Stimulated activated CD4-positive, alpha-beta T cell treated with anti-CD3 and anti-CD28 coated beads, Interleukin-1b, Interleukin-23, amount 100 ng/mL, for 1 hour (primary cell): ENCODE measurements at places on chromosomes 12 and 14.

DNA sequence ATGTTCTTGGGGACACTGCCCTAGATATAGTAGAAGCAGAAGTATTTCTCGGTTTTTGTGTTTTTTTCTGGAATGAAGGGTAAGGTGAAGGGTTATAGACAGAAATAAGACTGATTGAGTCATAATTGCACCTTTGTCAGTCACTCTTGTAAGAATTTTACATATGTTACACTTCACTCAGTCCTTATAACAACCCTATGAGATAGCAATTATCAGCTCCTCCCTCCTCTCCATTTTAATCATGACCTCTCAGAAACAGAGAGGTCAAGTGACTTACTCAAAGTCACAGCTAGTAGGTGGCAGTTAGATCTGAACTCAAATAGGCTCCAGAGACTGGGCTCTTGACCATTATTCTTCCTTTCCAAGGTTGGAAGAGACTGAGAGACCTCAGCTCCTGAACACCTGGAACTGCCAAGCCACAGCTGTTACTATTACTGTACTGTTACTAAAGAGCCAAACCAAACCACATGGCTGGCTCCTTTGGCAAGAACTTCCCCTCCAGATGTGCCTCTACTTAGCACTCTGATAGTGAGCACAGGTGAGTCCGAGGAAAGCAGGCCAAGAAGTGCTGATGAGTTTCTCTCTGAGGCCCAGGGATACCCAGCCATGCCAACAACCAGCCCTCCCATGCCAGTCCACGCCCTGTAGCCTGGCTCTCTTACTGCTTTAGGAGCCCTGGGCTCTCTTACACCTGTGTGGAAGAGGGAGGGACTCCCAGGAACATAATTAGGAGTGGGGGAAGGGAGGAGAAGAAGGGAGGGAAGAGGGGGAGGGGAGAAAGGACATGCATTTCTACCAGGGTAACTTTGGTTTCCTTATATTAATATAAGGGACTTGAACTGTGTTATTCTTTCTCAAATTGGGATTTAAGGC lies 121.3 kb downstream of the CRADD start:
- DNase-seq = no peak

- DNase-seq = no peak
These were observed 55.8 kb downstream of the GPHN start for GRCh38 chr14:66563731-66564130.

GRCh38 chr12:64125913-64126312 lies 96.2 kb downstream of the KICS2 start:
- DNase-seq = no peak

DNA sequence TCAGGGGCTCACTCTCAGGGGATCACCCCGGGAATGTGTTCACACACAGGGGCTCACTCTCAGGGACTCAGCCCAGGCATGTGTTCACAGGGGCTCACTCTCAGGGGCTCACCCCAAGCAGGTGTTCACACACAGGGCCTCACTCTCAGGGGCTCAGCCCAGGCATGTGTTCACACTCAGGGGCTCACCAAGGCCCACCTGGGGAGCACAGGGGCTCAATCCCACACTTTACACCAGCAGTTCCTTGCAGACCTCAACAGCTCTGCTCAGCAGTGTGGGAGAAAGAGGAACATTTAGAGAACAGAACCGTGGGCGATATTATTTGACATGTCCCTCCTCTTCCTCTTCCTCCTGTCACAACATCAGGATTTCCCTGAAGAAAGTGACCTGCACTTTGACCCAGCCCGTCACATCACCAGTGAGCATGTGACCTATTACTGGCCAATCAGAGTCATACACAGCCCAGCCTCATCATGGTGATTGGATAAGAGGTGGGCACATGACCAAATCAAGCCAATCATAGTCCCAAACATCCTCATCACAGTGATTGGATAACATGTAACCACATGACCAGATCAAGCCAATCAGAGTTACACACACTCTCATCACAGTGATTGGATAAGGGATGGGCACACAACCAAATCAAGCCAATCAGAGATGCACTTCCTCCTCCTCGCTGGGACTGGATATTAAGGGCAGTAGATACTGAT lies 359.4 kb upstream of the SFSWAP start:
- DNase-seq = no peak

GRCh38 chr12:49541140-49541861 lies 2.5 kb downstream of the KCNH3 start:
- DNase-seq = no peak

DNA sequence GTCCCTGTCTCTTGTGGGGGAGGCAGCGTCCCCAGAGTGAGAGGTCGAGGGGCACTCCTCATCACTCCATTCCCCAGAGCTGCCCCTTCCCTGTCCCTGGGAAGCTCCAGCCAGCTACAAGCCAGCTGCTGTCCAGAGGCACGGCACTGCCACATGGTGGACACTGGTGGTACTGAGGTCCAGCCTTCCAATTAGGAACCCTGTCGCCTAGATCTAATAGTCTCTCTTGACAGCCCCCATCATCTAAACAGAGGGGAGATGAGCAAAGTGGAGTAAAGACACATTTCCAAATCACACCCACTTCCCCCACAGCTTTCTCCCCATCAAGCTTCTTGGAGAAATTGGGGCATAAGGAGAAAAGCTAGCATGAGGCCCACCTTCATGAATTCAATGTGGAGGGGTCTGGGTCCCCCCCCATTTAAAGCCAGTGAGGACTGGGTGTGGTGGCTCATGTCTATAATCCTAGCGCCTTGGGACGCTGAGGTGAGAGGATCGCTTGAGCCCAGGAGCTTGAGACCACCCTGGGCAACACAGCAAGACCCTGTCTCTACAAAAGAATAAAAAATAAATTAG lies 2.1 kb upstream of the INHBE start:
- no peak for DNase-seq

- no peak for DNase-seq
These were observed 47.3 kb upstream of the TMCC3 start for GRCh38 chr12:94697631-94698030.

DNA sequence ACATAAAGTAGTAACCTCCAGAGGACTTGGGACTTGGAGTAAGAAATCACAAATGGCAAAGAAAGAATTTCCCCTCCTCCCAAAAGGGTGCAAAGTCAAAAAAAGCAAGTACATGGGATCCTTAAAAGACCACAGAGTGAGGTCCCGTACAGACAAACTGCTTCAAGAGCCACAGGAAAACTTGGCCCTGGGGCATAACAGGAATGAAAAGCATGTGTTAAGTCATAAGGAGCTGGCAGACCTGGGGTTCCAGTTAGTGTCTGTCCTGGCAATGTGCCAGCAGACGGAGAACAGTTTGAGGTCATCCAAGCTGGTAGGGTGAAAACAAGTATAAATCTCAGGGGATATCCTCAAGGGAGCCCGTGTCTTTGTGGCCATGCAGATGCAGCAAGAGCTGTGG lies 73.2 kb downstream of the HSD17B6 start:
- DNase-seq = no peak

GRCh38 chr12:67388331-67389138 lies 119.4 kb downstream of the CAND1 start:
- no peak for DNase-seq

DNA sequence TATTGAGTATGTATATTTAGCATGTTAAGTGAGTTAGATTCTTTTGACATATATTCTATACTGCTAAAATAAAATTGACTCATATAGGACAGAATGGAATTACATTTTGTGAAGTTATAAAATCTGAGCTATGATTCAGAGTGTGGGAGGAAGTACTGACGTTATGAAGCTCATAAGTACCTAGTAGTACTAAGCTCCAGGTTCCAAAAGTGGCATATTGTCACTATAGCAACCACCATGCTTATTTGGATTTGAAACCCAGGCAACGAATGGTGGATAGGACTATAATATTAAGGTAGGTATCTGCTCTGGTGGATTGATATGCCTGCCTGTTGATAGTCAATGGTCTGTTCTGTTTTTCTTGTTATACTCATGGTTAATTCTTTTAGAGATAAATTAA lies 2.2 kb upstream of the FBXO33 start:
- no peak for DNase-seq

- no peak for DNase-seq
These were observed 108.6 kb upstream of the FZD10 start for GRCh38 chr12:130053651-130054069.

- no peak for DNase-seq
These were observed 152.8 kb upstream of the PTPRQ start for GRCh38 chr12:80291108-80291754.

- no peak for DNase-seq
These were observed 103.9 kb downstream of the FSCB start for GRCh38 chr14:44403193-44403592.

GRCh38 chr12:109485201-109485600 lies 7.8 kb downstream of the UBE3B start:
- no peak for DNase-seq

DNA sequence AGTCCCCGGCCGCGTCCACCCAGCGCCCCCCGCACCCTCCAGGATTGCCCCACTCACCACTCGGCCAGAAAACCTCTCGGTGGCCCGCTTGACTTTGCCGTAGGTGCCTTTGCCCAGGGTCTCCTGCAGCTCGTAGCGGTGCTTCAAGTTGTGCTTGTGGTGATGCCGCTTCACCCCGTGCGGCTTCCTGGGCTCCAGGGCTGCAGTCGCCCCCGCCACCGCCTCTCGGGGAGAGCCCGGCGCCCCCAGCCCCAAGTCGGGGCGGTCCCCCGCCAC lies 459 bp downstream of the NUAK1 start:
- no peak for DNase-seq

DNA sequence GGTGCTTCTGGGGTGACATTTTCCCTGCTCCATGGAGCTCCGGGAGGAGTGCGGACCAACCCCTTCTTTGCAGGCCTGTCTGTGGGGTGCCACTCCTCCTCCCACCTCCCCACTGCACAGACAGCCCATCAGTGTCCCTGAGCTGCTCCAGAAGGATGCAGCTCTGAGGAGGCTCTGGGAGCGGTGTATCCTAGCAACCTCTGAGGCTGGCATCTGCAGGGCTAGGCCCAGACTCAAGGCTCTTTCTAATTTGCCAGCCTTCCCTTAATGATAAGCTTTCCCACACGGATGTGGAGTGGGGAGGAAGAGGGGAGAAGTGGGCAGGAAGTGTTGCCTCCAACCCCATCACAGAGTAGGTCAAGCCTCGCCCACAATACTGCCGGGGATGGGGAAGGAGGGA lies 59.7 kb downstream of the CALM1 start:
- no peak for DNase-seq

DNA sequence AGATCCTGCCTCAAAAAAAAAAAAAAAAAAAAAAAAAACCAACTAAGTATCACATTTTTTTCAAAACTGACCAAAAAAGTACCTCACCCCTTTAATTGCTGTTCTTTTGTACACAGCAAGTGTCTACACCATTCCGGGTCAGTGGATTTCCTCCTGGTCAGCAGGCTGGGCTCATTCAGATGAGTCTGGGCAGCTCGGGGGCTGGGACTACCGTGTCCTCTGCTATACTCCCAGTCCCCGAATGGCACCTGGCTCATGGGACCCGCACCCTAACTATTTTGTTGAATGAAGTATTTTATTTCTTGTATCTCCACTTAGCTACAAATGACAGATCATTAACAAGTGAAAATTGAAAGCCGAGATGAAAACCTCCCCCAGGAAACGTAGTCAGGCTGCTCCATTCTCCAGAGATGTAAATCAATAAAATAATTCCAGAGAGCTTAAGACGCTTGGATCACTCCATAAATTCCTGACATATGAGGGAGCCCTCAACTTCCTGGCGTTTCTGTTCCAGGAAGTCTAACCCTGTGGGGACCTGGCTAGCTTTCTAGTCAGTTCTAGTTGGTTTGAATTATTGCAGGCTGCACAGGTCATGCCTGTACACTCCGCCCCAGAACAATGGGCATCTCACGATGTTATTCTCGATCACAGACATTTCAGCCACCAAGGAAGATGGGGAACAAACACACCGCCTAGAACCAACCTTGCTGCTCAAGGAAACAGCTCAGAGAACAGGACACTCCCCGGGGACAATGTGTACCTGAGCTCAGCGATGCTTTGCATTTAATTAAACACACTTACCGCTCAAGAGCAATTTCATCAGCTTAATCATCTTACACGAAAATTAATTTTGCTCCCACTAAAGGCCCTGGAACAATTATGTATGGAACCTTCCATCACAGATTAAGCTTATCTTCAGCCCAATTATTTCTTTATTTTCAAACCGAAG lies 76.3 kb downstream of the RIMBP2 start:
- DNase-seq = no peak

DNA sequence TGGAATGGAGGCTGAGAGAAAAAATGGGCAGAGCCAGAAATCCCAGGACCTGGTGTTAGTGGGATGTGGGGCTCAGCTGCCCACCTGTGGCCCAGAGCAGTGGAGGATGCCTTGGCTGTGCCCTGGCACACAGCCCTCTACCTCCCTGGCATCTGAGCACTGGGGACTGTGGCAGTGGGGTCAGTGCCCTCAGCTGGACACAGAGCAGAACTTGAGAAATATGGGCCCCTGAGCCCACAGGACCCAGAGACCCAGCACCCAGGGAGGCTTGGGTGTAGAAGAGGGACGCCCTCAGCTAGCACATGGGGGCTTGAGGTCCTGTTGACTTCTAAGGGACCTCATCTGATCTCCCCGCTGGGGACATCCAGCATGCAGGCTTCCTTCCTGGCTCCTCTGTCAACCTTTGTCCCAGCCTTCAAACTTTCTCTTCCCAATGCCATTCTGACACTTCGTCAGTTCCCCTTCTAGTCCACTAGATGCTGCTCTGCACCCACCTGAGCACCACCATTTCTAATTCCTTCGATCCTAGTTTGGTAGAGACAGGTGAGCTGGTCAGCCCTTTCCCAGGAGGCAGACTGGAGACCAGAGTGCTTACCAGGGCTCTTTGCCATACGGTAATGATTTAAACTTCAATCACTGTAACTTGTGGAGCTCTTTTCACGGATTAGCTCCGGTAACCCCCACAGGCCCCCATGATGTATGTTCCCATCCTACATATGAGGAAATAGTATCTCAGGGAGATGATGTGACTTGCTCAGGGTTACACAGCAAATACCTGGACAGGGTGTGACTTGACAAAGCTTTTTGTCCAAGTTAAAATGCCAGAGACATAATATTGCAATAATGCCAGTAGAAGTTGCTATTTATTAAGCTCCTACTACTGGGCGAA lies 143.7 kb downstream of the ASCL4 start:
- DNase-seq = no peak
